ENCODE measurements at places on chromosomes 3 and 15.
A peak's percentile ranks its signal among the peaks of the same experiment; 100 is the strongest.

DNA sequence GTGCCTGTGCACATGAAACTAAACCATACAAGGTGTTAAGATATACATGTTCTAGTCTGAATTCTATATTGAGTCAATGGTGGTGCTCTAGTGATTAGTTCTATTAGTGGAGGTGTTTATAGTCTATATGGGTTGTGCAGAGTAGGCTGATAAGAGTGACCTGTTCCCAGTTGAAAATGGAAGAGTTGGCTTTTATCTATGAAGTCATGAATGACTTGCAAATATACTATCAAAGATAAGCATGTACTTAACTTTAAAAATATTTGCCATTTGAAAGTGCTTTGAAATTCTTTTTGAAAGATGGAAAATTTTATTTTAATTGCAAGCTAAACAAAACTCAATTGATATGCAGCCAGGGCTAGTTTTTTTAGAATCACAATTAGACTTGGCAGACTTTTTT, 150.6 kb upstream of the SGO1 start:
- no peak for DNase-seq

DNA sequence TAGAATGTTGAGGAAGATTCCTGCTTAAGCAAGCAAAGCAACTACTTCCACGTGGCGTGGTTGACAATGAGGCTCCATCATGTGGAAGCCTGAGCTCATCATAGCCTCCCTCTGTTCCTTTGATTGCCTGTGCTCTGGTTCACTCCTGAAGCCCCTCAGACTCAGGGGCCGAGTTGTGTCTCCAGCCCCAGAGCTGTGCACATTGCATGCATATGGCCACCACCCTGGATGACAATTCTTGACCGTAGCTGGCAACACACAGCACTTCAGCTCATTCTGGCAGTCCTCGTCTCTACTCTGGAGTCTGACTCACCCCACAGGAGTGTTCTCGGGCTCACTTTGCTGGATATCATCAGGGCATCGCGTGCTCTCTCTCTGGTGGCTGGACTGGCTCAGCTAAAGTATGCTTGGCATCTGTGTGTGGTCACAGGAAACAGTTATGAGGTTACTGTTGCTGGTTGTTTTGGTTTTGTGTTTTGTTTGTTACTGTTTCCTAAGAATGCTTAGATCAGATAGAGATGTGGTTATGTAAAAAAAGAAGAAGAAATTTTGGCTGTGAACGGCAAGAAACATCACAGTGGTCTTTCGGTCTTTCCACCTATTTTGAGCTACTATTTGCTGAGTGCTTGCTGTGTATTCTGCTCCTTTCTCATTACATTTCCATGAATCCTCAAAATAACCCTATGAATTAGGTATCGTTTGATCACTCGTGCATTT, 41.6 kb upstream of the MRPS22 start:
- DNase-seq, result peak; percentile 99

GRCh38 chr3:128620268-128620691, 30.3 kb downstream of the RPN1 start:
- DNase-seq, result no peak

DNA sequence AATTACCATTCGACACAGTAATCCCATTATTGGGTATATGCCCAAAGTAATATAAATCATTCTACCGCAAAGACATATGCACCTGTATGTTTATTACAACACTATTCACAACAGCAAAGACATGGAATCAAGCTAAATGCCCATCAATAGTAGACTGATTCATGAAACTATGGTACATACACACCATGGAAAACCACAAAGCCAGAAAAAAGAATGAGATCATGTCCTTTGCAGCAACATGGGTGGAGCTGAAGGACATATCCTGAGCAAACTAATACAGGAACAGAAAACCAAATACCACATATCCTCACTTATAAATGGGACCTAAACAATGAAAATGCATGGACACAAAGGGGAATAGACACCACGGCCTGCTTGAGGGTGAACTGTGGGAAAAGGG, 11.1 kb upstream of the MCF2L2 start:
- DNase-seq, result no peak

DNA sequence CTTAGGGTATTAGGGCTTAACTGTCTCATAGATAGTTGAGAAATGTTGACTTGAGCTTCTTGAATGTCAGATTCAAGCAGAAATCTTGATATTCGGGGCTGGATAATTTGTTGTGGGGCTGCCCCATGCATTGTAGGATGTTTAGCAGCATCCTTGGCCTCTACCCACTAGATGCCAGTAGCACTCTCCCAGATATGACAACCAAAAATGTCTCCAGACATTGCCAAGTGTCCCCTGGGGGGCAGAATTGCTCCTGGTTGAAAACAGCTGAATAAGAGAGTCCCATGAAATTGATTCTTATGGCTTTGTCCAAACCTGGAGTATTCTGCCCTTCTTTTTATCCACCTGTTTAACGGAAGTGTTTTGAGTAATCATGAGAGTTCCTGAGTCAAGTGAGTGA, 15.9 kb upstream of the LCMT2 start:
- no peak for DNase-seq

DNA sequence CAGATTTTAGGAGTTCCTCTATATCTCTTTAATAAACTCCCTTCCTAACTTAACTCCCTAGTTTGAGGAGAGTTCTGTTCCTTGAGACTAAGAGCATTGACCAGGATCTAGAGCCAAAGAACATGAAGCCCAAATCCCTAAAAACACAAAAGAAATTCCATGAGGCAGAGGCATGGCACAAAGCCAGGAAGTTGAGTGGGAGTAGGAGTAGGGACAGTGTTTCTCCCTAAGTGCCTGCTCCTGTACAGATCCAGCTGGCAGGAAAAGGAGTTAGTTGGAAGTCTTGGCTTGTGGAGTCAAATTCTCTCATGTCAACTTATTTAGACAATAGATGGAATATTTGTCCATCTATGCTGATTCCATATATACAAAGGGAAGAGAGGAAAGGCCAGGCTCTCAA, 11.4 kb downstream of the ACTC1 start:
- no peak for DNase-seq

GRCh38 chr15:88989578-88989977, 76.4 kb upstream of the MFGE8 start:
- peak; percentile 91 for DNase-seq

GRCh38 chr15:87031540-87032230, 952.0 kb downstream of the AGBL1 start:
- DNase-seq, result no peak

Data from AG09309 (cell line).